ENCODE measurements at places on chromosomes 4 and X. TPM values are rescaled to one million over a fixed set of nuclear protein-coding genes. Genes with fewer than 3 reads are reported as not detected.

The KCNE5 gene
- 0.83 TPM for total RNA-seq

GRCh38 chr4:182280436-182281111 is 37.4 kb downstream of the TENM3 start:
- DNase-seq = no peak

The FGFR3 gene
- 0.30 TPM for total RNA-seq

GRCh38 chrX:17519358-17519757 is 144.4 kb downstream of the NHS start:
- no peak for DNase-seq

The SYNPO2 gene
- total RNA-seq = 0.14 TPM

The ATP1B4 gene
- total RNA-seq = not detected

- no peak for DNase-seq
Measured at GRCh38 chrX:46208225-46208854, 336.9 kb downstream of the ZNF674 start.

The SCD5 gene
- 0.63 TPM for total RNA-seq

DNA sequence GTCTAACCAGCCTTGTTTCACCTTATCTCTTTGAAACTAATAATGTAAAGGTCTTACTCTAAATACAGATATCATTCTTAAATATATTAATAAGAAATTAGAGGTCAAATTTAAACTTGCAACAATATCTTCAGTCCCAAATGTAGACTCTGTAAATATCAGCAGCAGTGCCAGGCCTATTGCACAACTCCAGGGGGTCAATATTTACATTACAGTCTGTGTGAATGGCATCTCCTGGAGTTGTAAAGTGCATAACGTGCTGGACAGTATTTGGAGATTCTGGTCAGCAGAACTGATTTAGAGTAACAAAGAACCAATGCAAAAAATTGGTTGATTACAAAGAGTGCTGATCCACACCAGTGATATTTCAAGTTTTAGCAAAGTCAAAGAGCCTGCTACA is 1225.9 kb downstream of the PCDH19 start:
- DNase-seq = no peak

The TLR10 gene
- total RNA-seq = not detected

DNA sequence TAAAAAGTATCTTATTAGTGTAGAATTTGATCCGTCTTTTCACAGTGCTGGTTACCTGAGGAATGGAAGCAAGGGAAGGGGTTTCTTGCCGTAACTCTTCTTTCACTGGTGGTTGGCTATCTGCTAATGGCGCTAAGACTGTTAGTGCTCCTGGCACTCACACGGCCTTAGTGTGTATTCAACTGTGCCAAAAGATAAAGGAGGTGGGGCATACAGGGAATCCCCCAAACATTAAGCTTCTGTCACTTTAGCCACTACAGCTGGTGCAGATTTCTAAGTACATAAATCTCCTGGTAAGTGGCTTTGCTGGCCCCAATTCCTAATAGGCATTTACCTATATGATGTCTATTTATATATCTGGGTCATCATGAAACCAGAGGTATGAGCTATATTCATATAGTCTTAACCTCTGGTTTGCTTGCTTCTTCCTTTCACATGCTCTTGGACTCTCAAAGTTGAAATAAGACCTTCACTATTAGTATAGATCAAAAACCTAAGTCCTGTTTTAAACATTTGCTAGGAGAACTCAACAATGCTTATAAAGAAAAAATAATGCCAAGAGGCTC is 95.1 kb downstream of the TSPAN7 start:
- DNase-seq = no peak

DNA sequence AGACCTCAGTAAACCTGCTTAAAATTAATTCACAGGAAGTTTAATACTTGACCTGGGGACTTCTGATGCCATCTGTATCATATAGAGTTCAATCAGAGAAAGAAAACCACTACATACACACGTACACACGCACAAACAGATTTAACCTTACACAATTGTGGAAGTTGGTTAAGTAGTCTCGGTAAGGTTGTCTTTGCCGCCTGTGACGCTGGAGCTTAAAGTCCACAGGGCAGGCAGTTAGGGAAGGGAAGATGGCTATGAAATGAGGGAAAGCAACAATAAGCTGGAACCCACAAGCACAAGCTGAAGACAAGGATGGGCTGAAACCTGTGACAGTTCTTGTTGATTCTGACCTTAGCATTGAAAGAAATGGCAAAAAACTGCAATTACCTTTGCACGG is 41.7 kb upstream of the TSPAN7 start:
- DNase-seq = no peak

DNA sequence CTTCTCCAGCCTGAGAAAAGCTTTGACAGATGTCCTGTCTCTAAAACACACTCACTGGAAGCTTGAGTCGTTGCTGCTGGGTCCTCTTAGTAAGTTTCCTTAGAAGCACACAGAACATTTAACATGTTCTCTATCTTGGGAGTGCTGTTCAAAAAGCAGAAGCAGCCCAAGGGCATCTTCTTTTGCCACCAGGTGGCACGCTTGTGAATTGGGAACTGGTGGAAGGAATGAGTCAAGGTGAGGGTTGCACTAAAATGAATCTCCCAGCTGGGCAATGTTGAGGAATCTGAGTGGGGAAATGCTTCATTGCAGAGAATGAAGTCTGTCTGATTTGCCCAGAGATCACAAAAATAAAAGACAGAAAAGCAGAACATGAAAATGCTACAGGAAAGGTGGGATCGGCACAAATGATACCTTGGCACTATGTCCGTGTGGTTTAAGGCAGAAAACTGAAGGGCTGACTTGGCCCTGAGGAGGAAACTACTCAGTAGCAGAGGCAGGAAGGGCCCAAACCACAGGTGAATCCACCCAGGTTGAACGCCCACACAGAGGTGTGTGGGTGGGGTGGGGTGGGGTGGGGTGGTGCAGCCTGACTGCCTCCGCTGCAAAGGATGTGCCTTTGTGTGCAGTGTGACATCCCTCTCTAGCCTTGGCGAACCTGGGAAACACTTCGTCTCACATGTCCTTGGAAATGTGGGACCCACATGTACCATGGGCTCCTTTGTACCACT is 26.0 kb downstream of the KIT start:
- DNase-seq = peak; percentile 81

- DNase-seq = no peak
Measured at GRCh38 chr4:136484996-136485395, 1047.3 kb downstream of the PCDH18 start.

DNA sequence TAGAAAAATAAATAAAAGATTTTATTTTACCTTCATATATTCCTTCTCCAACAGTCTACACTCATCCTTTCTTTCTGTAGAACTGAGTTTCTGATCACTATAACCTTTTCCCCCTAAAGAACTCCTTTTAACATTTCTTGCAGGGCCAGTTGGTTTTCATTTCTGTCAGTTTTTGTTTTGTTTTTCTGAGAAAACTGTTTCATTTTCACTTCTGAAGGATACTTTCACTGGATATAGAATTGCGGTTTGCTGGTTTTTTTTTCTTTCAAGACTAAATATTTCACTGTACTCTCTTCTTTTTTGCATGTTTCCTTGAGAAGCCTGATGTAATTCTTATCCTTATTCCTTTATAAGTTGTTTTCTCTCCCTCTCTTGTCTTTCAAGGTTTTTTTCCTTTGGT is 90.4 kb upstream of the EOLA2 start:
- no peak for DNase-seq

DNA sequence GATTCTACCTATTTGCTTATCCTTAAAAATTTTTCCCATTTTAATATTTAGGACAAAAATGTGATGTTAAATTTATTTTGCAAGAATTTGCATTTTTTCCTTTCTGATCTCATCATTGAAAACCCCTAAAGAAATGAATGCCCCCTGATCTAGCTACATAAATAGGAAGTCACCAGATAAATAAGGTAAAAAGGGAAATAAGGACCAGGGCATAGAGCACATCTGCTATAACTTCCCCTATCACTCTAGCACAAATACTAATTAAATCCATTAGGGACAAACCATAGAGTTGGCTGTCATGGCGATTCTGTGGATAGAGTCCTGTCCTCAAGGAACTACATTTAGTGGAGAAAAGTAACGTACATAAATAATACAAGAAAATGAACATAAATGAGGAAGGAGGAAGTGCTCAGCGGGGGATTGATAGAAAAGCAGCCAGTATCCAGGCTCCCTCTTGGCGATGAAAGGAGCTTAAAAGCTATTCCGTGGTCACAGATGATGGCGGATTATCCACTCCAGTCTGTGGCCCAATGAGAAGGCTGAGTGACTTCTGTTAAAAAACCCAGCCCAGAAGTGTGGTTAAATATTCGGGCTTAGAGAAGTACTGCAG is 76.9 kb upstream of the RPL34 start:
- DNase-seq = no peak

The RBM46 gene
- total RNA-seq = not detected

DNA sequence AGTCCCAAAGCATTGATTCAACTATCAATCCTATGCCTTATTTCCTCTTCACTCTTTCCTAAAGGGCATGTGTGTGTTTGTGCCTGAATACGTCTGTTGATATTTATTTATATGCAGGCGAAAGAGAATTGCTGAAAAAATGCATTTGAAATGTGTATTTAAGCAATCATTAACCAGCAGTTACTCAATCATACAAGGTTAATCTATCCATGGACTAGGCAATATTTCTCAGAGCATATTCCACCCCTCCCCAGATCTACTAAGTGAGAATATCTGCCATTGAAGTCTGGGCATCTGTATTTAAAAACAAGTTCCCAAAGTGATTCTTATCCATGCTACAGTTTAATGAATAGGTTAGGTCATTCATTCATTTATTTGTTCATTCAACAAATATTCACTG is 113.6 kb downstream of the RASGEF1B start:
- DNase-seq = no peak

DNA sequence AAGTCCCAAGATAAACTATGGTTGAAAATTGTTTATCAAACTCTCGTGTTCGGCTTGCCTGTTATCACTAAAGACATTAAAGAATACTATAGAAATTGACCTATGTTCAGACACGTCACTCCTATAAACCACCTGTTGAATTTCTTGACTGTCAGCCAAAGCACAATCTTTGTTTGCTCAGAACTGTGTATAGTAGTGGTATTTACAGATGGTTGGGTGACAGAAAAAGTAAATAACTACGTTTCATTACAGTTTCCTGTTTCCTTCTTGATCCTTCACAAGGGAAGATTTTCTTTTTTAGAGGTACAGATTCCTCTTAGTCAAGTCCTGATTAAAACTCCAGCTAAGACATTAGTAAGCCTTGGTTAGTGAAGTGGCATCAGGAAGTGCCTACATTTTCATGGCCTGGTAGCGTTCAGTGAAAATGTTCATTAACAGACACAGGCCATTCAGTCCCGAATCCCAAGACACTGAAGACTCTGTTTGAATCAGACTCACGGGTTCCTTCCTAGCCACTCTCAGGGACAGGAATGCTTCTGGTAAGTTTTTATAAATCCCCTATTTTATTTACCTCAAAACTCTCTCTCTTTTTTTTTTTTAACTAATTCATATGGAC is at the start of gene SMIM31:
Gene SMIM31, plus strand, starts transcription at position 259 of the 616 bp plus-strand sequence. CDS start 16,313 bp downstream, outside the sequence.
- no peak for DNase-seq

DNA sequence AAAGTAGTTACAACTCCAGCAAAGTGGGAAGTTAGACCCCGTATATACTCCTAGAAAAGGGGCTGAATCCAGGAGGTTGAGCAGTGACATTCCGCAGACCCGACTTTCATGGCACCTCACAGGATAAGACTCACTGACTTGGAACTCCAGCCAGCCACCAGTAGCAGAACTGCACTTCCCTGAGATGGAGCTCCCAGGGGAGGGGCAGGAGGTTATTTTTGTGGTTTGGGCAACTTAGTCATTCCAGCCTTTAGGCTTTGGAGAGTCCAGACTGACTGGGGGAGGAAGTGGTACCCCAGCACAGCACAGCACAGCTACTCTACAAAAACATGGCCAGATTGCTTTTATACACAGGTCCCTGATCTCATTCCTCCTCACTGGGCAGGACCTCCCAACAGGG is 319.1 kb downstream of the PCDH19 start:
- no peak for DNase-seq

- DNase-seq = no peak
Measured at GRCh38 chr4:41647383-41647782, 101.1 kb downstream of the PHOX2B start.

GRCh38 chr4:1048773-1049590 is 37.6 kb downstream of the FGFRL1 start:
- DNase-seq = no peak

DNA sequence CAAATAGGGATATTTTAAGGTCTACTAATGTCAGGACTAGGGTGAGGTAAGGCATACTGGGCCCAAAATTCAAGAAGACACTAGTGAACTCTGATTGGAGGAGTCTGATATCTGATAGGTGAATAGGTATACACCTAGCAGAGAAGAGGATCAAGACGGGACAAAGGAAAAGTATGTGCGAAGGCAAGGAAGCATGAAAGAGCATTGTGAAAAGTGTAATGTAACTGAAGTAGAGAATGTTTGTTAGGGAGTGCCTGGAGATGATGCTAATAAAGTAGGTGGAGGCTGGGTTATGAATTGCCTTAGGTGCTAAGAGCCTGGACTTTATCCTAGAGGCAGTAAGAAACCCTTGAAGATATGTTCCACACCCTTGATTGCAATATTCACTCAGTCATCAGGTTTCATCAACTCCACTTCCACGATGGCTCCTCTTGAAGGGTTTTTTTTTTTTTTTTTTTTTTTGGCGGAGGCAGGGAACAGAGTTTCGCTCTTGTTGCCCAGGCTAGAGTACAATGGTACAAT is 49.9 kb upstream of the XIAP start:
- no peak for DNase-seq

- DNase-seq = no peak
Measured at GRCh38 chr4:42610941-42611340, 46.0 kb downstream of the ATP8A1 start.

GRCh38 chr4:67465763-67466052 is 79.6 kb downstream of the CENPC start:
- DNase-seq = no peak

The CLGN gene
- not detected for total RNA-seq

All from activated CD4-positive, alpha-beta T cell treated with anti-CD3 and anti-CD28 coated beads, Interleukin-2, amount 10 ng/mL, durations not matched to agents 24 days and 14 days (primary cell).